ENCODE measurements at places on chromosomes 7 and 10.

DNA sequence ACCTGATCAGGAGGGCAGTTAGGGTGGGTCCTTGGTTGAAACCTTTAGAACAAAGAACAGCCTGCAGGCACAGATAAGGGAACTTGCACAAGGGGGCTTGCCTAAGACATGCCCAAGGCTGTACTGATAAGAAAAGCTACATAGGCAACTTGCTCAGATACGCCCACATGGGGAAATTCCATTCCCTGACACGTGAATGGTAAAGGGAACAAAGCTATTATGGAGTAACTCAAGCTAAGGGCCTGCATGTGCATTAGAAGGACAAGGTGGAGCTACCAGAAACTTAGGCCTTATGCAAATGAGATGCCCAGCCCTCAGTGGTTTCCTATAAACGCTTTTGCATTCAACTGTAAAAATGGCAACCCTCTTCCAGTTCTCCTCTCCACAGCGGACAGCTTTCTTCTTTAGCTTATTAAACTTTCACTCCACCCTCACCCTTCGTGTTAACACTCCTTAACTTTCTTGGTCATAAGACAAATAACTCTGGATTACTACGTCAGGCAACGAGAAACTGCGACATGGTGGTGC, 1192.1 kb upstream of the CELF2 start:
- no peak for DNase-seq

DNA sequence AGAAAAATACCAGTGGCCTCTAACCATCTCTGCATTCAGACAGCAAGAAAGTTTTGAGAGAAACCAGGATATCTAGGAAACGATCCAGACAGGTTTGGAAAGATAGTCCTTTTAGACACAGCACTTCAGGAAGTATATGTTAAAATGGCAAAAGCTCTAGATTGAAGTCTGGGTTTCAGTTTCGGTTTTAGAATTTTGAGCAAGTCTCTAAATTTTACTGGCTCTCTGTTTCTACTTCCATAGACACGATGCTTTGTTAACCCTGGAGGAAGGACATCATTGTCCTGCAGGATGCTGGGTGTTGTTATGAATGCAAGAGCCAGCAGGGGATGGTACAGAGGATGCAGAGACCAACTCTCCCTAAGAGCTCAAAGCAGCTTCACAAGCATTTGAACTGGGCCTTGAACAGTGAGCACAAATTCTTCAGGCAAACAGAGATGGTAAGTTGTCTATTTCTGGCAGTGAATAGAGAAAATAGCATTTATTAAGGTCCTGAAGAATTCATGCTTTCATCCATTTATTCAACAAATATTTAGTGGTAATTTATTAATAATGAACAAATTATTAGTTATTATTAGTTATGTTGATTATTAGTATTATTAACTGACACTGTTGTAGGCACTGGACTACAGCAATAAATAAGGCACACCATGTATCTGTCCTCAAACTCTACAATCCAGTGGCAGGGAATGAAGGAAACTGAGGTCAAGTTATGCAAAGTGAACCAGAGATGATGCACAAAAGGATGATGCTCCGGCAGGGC, 152.7 kb upstream of the NRP1 start:
- peak; percentile 11 for DNase-seq

DNA sequence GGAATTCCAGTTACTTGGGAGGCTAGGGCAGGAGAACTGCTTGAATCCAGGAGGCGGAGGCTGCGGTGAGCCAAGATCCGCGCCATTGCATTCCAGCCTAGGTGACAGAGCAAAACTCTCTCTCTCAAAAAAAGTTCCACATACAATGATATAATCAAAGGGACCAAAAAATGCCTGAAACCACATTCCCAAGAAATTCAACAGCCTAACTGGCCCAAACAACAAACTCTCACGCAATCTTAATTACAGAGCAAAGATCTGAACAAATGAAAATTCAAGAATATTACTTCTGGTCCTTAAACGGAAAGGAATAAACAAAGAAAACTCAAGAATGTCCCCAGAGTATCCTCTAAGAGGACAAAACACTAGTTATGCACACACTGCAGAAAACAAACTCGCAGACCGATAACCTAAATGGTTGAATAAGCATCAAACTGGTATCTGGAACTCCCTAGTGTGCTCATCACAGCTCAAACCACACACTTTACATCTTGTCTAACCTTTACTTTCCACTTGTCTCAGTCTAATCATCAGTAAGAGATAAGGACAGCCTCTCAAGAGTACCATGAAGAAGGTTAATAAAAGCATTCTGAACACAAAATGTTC, 3.7 kb downstream of the OGA start:
- DNase-seq = peak; percentile 40

DNA sequence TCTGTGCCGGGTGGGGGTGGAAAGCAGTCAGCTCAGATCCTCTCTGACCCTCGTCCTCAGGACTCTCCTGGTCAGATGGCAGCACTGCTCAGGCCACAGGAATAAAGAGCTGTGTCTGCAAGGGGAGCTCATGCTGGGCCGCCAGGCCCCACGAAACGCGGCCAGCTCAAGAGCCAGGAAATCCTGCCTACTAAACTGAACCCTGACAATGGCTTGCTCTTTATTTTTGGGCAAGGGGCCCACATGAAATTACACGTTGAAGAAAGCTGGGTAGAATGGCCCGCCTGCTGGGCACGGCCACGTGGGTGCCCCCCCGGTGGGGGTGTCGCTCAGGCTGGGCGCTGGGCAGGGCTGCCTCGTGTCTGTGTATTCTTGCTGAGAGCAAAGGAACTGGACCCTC, 103.0 kb downstream of the ITIH5 start:
- DNase-seq = no peak

DNA sequence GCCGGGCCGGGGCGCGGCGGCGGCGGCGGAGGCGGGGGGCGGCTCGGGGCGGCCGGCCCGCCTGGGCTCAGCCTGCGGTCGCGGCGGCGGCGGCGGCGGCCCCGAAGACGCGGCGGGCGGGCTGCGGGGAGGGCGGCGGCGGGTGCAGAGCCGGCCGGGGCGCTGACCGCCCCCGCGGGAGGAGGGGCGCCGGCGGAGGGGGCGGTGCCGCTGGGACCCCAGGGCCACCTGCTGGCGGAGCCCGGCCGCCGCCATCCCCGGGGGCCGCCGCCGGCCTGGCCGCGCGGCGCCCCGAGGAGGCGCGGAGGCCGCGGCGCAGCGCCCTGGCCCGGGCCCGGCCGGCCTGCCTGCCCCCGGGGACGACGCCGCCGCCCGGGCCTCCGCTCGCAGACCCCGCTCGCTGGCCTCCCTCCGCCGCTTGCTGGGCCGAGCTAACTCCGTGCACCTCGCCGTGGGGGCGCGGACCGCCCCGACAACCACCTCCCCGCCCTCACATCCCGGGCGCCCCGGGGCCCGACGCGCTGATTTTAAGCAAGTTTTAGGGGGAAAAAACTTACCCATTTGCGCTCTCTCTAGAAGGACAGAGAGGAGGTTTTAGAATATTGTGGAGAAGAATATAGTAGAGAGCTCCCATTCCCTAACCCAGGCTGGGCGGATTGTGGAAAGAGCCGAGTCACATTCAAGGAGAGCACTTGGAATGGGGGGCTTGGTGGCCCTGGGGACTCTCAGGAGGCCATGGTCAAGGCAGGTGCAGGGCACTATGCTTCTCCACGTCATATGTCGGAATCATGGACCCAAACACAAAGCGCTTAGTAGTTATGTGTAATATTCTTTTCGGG, at the start of gene BEND7:
Gene BEND7 (minus strand): TSS at position 140 of the 839 bp plus-strand sequence. CDS start 481 bp downstream, outside the sequence.
- DNase-seq = no peak

DNA sequence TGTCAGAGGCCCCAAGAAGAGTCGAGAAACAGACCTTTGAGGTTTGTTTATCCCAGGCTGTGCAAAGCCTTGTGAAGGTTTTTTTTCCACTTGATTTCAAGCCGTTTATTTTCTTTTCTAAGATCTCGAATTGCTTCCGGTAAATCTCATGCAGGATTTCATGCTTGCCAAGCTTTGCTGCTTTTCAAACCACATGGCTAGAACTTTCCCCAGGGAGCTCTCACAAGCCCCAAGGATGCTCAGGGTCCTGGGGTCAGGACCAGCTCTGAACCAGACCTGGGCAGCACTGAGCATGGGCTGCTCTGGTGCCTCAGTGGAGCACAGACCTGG, 48.0 kb upstream of the AQP1 start:
- no peak for DNase-seq

GRCh38 chr10:37976880-37977203, 395 bp upstream of the ZNF25 start:
- no peak for DNase-seq

- no peak for DNase-seq
These were observed 319.0 kb downstream of the PLXNA4 start for GRCh38 chr7:132257253-132257652.

DNA sequence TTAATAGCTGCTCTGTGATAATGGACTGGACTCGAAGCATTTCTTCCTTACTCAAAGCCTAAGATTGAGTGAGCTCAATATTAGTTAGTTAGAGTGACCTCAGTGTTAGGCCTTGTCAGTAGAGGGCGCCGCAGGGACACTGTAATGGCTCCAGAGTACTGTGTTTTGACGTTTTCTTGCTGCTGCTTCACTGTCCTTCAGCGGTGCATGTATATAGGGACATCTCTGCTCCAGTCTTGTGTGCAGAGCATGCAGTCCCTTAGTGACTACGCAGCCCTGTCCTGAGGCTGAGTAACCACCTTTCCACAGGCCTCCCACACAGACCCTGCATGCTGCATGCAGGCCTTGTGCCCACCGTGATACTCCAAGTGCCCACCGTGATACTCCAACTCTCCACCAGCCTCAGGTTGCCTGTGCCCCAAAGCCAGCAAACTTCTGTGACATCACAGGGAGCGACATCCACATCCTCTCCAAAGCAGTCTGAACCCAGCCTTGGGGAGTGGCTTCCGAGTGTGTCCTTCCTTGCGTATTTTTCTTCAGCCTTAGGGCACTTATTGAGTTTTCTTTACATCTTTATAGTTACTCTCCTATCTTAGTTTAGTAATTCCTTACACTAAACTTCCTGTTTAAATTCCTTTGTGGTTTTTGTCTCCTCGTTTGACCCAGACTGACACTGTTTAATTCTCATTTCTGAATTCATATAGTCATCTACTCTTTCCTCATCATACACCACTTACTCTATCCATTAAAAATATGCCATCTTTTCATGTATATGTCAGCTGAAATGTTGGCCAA, 118.2 kb downstream of the JAZF1 start:
- peak; percentile 27 for DNase-seq

- DNase-seq = no peak
These were observed 279.4 kb upstream of the CACNA2D1 start for GRCh38 chr7:82722946-82723345.

- DNase-seq = no peak
These were observed 36.9 kb downstream of the TNPO3 start for GRCh38 chr7:129017933-129018538.

- no peak for DNase-seq
These were observed 533.7 kb upstream of the IGFBP3 start for GRCh38 chr7:46454816-46455215.

DNA sequence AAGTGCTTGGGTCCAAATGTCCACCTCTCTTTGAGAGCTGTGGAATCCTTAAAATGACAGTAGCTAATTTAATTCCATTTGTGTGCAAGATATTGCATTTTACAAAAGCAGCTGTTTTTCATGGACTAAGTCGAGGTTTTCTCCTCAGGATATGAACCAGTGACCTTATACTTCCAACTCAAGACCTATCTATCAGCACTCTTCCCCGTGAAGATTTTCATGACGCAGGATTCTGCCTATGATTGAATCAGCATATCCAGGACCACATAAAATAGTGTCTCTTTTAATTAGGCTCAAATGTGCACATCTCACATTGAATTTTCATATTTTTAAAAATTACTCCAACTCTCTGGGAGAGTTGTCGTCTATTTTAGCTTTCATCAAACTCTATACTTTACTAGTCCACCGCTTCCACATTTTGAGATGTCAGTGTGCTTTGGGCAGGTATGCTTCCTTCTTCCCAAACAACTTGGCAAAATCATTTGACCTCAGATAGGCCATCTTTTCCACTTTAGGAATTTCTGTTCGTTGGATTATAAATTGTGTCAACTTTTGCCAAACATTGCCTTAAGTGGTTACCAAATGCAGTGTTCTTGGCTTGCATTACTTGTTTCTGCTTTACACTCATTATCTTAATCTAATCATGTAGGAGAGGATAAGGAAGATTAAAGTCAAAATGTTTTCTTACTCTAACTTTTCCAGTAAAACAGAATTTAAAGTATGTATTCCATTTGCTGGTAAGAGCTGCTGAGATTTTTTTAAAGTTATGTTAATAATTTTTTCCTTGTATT, 39.4 kb downstream of the SEMA3A start:
- DNase-seq = no peak

DNA sequence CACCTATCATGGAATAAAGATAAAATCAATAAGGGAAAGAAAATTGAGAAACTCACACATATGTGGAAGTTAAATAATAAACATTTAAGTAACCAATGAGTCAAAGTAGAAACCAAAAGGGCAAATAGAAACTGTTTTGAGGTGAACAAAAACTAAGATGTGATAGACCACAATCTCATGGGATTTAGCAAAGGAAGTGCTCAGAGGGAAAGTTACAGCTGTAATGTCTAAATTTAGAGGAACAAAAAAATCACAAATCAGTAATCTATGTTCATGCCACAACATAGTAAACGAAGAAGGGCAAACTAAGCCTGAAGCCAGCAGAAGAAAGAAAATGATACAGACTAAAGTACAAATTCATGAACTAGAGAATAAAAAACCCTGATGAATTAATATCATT, 16.3 kb downstream of the CYP3A4 start:
- DNase-seq = no peak

DNA sequence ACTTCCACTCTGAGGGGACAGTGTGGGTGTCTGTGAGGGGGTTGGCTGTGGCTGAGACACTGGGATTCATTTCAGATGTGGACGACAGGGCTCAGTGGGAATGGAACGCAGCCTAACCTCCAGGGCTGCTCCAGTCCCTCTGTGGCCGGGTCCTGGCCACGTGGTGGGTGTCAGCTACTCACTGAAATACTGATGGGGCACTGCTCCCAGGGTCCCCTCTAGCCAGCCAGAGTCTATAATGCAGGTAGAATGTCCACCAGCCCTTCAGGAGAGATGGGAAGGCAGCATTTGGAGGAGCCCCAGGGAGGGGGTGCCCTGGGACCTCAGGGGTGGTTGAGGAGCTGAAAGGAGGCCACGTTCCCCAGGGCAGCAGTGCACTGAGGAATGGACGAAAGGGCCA, 87.2 kb upstream of the LANCL2 start:
- no peak for DNase-seq

GRCh38 chr7:135375908-135376699, 133.8 kb downstream of the CNOT4 start:
- DNase-seq = no peak

Measured in CD4-positive, alpha-beta T cell treated with Interleukin-2 at 100 ng/mL for 4 hours (primary cell).